ENCODE measurements at places on chromosomes 5 and 9.

DNA sequence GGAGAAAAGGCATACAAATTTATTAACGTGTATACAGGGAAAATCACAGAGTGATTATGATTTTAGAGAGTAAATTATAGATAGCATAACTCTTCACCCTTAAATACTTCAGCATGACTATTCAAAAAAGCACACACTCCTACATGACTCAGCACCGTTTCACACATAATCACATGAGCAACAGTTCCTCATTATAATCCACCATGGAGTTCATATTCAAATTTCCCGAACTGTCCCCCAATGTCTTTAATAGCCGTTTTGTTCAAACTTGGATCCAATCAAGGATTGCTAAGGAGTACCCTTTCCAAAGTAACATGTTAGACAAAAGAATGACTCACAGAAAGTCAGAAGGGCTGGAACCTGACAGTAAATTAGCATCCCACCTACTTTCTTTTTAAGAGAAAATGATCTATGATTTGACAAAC, 32.1 kb downstream of the RAPGEF1 start:
- no peak for DNase-seq

DNA sequence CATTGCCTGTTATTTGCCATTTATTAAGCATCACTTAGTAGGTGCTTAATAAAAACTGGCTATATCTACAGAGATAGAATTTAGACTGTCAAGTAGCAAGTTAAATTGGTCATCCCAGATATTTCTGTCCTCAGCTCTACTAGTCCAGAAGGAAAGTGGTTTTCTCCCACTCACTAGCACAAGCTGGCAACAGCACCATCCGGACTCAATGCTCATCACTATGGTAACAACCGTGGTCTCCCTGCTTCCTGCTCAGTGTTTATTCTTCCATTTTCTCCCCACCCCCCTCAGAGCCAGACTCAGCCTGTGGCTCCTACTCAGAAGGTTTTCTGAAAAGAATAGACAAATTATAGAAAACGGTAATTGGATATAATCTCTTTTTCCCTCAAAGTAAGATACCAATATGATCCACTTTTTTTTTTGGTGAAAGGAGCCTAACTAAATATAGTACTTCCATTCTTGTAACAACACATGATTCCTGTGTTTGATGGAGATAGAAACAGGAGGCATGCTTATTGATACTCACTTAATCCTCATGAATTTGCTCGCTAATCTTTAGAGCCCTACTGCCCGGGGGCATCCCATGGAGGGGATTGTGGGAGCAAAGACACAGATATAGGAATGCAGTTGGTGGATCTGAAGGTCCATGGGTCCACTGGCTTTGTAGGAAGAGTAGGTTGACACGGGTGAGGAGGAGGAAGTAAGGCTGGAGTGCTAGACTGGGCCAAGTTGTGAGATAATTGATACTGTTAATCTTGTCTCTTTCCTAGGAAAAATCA, 191.4 kb downstream of the MAN2A1 start:
- DNase-seq, result no peak

DNA sequence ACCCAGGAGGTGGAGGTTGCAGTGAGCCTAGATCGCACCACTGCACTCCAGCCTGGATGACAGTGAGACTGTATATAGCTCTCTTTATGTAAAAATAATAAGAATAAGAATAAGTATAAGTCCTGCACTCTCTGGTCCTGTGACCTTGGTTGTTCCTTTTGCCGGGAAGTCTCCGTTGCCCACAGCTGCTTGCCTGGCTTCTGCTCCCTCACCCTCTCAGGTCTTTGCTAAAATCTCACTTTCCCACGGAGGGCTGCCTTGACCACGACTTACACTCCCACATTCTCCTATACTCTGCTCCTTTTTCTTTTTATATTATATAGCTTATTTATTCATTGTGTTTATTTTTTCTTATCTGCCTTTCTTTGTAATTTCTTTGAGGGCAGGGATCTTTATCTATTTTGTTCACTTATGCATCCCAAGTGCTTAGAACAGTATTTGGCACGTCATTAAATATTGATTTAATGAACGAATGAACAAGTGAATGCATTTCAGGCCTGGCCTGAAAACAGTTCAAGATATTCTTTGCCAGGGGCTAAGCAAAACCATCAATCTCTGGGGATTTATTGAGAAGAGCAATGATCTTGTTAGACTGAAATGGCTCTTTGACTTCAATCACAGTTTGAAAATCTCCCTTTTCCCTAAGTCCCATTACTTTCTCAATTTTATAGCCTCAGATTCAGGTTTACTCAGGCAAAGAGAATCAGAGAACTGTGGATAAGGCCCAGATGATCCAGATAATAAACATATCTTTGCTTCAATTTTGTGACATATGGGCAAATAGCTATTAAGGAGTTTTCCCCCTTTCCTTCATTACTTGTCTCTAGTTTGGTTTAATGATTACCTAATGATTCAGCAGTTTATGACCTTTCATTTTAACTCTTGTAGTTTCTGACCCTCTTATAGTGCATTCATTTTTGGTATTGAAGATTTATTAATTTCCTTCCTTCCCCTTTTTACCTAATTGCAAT, 60.8 kb upstream of the TMC1 start:
- DNase-seq, result no peak

DNA sequence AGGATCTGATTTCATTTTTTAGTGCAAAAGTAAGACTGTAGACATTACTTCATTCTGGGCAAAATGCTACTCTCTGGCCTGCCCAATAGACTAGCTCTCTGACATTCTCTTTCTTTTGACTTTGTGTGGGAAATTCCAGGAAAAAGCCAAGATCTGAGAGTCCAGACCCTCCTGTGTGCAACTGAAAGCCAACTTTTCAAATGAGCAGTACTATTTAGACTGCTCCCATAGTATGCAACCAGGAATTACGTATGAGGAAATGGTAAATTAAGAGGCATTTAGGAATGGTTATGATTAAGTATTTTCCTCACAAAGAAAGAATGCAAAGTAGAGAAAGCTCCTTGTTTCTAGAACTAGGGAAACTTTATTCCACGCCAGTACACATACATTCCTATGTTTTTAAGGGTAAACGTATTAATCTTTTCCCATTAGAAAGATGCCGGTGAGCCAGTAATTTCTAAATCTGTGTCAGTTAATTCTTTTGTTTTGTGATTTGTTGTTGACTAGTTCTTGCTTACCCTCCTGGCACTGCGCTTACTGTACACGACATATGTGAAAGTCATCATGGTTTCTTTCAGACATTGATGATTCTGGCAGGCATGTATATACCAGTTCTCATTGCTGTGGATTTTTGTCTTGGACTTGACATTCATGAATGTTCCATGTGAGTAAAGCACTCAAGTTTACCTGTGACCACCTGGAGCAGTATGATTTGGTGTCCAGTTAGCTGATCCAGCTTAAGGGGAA, 56.0 kb downstream of the AOPEP start:
- no peak for DNase-seq

GRCh38 chr5:159405611-159406031, 75.3 kb upstream of the IL12B start:
- no peak for DNase-seq

DNA sequence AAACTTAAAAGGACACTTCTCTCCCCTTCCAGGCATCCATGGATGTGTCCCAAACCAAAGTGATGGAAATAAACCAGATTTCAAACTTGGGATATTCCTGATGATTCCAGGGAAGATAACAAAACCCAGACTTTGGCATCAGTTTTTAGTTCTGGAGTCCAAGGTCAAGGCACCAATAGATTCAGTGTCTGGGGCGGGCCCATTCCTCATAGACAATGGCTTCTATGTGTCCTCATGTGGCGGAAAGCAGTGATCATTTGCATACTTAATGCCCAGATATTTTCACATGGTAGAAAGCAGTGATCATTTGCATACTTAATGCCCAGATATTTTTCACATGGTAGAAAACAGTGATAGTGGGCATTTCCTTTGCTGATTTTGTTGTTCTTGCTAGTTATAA, 151.4 kb upstream of the DAP start:
- no peak for DNase-seq

- no peak for DNase-seq
Measured at GRCh38 chr5:125775896-125776295, 647.3 kb upstream of the GRAMD2B start.

GRCh38 chr5:77638763-77639671, 504 bp upstream of the OTP start:
- no peak for DNase-seq

DNA sequence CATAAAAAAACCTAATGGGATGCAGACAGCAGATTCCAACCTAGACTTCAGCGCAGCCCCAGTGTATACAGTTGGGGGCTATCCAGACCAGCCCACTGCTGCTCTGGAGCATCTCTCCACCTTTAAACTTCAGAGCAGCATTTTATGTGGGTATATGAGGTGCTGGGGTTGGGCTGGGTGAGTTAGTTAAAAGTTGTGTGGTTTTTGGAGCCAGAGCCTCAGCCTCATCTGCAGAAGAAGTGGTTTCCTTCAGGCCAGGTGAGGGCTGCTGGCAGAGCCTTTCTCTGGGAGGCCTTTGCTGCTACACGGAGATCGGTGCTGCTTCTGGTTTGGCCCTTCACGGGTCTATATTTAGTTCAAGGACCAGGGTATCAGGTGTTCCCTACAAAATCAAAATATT, 228.3 kb downstream of the PDZD2 start:
- DNase-seq, result no peak

- DNase-seq, result peak; percentile 68
Measured at GRCh38 chr5:126446498-126447224, 23.5 kb downstream of the GRAMD2B start.

GRCh38 chr5:66788556-66788955, 192.4 kb downstream of the MAST4 start:
- no peak for DNase-seq

DNA sequence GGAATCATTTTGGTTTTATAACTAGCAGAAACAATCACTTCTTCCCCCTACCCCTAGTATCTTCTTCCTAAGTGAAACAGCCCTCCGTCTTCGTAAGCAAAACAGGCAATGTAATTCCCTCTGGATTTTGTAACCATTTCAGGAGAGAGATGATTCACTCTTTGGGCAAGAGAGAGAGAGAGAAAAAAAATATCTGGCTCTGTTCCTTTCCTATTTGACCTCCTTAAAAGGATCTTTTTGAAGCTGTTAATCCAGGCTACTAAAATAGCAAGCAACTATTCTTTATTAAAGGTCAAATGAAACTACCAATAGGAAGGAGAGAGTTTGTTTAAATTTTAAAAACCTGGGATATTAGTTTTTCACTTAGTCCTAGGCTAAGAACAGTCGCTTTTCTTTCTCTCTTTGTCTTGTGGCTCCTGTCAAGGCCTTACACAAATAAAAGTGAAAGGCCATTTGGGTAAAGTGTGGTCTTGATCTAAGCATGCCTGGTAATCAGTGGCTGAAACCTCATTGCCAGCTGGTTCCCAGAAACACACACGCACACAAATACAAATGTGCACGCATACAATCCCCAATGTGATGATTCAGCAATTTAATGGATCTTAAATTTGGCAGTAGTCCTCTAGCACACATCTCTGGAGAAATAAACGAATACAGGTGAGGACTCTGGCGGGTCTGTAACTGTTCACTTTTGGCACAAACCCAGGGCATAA, 70.2 kb downstream of the PRUNE2 start:
- no peak for DNase-seq

- no peak for DNase-seq
Measured at GRCh38 chr9:20187318-20187717, 398.5 kb upstream of the SLC24A2 start.

DNA sequence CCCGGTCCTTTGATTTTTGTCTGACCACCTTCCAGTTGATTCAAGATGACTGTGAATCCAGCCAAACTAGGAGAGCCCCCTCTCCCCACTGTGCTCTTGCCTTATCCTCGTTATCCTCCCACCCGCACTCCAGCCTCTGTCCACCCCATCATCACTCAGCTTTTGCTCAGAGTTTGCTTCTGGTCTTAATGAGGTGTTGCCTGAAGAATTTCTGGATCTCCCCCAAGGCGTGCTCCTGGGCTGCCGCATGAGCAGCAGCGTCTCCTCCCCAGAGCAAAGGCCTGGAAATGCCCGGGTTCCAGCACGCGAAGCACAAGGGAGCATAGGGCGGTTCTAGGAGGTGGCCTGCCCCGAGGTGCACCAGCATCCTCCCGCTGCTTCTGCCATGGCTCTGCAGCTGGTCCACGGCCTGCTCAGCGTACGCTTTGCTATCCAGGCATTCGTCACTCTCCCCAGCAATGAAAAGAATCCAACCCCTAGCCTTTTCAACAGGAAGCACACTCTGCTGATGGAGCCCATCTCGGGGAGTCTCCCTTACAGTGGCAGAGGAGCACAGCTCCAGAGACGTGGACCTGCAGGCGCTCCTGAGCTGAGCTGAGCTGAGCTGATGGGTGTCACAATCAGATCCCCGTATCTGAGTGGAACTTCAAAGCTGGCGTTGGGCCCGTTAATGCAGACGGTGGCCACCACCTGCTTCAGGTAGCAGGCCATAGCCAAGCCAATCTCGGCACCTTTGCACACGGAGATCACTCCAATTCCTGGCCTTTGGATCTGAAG, 50.7 kb downstream of the BAAT start:
- no peak for DNase-seq

DNA sequence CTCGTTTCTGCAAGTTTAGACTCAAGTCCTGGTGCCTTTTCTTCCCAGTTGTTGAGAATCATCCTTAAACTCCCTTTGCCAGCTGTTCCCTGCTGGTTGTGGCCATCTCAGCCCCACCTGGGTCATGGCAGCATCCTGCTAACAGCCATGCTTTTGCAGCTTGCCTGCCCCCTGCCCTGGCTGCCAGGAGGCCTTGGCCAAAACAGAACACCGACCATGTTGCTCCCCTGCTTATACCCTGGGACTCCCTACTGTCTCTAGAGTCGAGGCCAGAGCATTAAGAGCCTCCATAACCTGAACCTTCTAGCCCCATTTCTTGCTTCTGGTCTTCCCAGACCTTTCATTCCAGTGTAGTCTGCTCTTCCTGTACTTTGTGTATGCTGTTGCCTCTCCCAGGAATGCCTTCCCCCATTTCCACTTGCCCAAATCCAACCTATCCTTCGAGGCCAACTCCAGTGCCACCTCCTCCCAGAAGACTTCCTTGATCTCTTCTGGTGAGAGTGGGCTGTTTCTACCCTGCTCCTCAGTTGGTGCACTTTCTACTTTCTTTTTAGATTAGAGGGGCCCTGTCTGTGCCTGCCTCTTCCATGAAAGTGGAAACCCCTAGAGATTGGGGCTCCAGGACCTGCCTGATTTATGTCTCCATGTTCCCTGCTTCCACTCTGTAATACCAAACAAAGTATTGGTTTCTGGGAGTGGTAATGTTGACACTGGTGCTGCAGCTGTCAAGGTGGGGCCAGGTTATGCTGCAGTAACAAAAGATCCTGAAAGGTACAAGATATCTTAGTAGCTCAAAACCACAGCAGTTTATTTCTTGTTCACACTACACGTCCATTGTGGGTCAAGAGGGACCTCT, 88.2 kb downstream of the AMBP start:
- DNase-seq, result no peak

DNA sequence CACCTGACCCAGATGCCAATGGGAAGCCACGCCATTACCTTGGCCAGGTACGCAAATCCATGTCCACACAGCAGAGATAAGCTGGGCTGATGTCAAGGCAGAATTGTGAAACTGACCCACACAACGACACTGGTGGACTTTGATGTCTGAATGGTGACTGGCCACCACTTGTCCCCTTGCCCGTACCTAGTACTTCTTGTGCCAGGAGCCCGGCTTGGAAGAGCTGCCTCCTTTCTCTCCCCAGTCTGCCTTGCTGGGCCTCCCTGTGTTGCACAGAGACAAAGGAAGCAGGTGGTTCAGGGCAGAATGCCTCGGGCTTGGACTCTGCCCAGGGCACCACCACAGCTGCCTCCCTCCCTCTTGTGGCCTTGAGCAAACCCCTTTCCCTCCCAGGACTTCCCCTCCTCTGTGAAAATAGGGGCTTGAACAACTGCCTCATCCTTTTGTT, 23.3 kb downstream of the PTGES2 start:
- DNase-seq, result no peak

GRCh38 chr5:146399481-146399880, 47.7 kb upstream of the TCERG1 start:
- no peak for DNase-seq
